ENCODE measurements at places on chromosomes 16 and 17.
A peak's percentile ranks its signal among the peaks of the same experiment; 100 is the strongest.

DNA sequence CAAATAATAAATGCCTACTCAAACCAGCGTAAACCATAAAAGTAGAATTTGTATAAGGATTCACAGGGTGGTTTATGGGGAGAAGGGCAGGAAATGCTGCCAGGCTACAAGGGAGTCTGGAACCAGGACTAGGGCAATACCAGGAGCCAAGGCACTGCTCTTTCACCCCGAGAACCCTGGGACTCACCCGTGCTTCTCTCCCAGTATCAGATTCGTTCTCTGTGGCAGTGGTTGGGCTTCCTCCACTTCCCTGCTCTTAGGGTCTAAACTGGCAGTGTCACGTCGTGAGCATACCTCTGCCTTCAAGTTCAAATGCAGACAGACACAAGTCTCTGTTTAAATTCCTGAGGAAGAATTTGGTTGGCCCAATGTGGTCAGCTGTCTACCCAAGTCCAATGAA lies 49.3 kb downstream of the PRKCA start:
- DNase-seq = no peak

DNA sequence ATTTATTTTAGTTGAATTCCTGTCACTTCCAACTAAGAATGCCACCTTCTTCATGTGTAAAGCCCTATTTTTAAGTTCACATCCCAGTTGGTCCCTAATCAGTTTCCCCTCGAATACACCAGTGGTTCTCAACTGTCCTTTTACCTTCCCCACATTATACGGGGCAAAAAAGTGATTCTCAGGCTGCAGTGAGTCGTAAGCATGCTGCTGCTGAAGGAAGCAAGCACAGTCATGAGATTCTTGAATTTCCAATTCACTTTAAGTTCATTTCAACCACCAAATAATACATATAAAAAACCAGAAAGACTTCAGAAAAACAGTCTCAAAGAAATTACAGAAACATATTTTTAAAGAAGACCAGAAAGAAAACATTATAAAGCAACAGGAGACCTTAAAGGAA lies 47.9 kb downstream of the UBE2G1 start:
- DNase-seq = no peak

GRCh38 chr16:81600275-81600674 lies 155.7 kb downstream of the CMIP start:
- no peak for DNase-seq

- no peak for DNase-seq
Observed at GRCh38 chr17:13642188-13642587, 40.5 kb upstream of the HS3ST3A1 start.

- no peak for DNase-seq
Observed at GRCh38 chr17:51419476-51419875, 159.1 kb downstream of the UTP18 start.

- DNase-seq = no peak
Observed at GRCh38 chr17:41340494-41340893, 10.1 kb downstream of the KRT33A start.

GRCh38 chr16:9033125-9033830 lies 58.2 kb upstream of the HAPSTR1 start:
- no peak for DNase-seq

DNA sequence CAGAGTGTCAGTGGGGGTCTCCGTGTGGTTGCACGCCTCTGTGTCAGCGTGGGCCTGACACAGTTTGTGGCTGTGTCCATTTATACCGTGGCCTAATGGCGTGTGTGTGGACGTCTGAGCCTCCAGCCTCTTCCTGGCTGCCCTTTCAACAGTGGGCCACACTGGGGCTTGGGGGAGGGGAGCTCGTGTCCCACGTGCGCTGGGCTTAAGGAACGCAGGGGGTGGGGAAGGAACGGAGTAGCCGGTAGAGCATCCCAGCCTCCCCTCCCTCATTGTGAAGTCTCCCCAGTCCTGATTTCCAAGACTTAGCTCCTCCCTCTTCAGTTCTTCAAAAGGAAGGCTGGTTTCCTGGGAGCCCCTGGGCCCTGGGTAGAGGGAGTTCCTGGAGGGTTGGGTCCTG lies 9.5 kb upstream of the HES7 start:
- no peak for DNase-seq

GRCh38 chr16:50360033-50360778 lies 8.6 kb downstream of the BRD7 start:
- DNase-seq = peak; percentile 44

- DNase-seq = no peak
Observed at GRCh38 chr17:10702574-10702973, 5.2 kb downstream of the ADPRM start.

- DNase-seq = no peak
Observed at GRCh38 chr16:23950291-23950894, 114.6 kb downstream of the PRKCB start.

GRCh38 chr16:6988846-6989245 lies 343.8 kb upstream of the RBFOX1 start:
- no peak for DNase-seq

DNA sequence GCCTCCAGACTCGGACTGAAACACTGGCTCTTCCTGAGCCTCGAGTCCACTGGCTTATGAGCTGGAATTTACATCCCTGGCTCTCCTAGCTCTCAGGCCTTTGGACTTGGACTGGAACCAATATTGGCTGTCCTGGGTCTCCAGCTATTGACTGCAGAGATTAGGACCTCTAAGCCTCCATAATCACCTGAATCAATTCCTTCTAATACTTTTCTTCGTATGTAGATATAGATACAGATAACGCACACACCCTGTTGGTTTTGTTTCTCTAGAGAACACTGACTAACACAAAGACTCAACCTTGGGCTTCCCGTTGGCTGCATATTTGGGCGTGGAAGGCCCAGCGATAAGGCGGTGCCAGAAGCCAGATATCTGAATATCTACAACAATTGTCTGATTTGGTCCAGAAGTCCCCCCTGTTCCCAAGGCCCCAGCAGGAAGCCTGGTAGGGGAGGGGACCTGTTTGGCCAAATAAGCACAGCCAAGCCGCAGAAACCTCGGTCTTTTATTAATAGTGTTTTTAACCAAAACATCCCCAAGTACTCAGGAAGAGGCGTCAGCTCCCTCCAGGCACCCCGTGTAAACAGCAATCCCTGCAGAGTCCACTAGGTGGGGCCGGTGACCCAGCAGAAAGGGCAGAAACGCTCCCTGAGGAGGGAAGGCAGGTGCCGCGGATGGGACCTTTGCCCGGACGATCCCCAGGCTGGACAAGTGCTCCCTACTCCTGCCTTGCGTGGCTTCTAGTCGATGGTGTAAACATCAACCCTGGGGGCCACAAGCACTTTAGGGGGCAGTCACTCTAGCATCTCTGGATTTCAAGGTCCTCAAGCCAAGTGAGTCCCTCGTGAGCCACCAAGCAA lies 57.0 kb downstream of the ABR start:
- peak; percentile 25 for DNase-seq

- DNase-seq = no peak
Observed at GRCh38 chr16:84931506-84931905, 79.8 kb downstream of the ZDHHC7 start.

DNA sequence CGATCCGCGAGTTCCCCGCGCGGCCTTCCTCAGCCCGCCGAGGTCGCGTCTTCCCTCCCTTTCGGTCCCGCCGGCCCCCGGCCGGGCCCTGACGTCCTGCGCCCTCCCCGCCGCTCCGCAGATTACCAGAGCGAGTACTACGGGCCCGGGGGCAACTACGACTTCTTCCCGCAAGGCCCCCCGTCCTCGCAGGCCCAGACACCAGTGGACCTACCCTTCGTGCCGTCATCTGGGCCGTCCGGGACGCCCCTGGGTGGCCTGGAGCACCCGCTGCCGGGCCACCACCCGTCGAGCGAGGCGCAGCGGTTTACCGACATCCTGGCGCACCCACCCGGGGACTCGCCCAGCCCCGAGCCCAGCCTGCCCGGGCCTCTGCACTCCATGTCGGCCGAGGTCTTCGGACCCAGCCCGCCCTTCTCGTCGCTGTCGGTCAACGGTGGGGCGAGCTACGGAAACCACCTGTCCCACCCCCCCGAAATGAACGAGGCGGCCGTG lies 5.4 kb downstream of the LHX1 start:
- DNase-seq = no peak

DNA sequence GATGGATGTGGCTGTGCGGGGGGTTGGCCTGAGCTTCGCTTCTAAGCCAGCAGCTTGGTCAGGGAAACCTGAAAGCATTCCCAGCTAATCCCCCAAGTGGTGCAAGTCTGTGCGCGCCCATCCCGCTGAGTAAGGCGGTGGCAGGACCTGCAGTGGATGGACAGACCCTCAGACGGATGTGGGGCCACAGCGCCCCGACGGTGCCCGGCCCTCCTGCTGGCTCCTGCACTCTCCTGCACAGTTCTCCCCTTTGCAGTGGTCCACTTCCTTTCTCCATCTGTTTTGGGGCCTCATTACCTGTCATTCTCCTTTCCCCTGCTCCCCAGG lies 2.3 kb downstream of the ATP2A1 start:
- DNase-seq = no peak

- DNase-seq = no peak
Observed at GRCh38 chr17:973053-973452, 6.5 kb downstream of the NXN start.

- DNase-seq = no peak
Observed at GRCh38 chr17:2933606-2934005, 129.8 kb downstream of the OR1D5 start.

- no peak for DNase-seq
Observed at GRCh38 chr16:66231452-66232160, 134.9 kb upstream of the CDH5 start.

- DNase-seq = no peak
Observed at GRCh38 chr17:73584049-73584448, 60.2 kb downstream of the SDK2 start.

GRCh38 chr16:86854058-86854621 lies 275.8 kb downstream of the FOXL1 start:
- DNase-seq = peak; percentile 72

GRCh38 chr16:81626181-81626674 lies 152.9 kb upstream of the PLCG2 start:
- DNase-seq = no peak

GRCh38 chr17:17380145-17380925 lies 77.2 kb downstream of the NT5M start:
- DNase-seq = no peak
